WERI-Rb-1 (cell line): ENCODE measurements at places on chromosomes 5 and 9.

- DNase-seq, result peak; percentile 47
These were observed 513.4 kb downstream of the CSNK1G3 start for GRCh38 chr5:124025306-124025845.

DNA sequence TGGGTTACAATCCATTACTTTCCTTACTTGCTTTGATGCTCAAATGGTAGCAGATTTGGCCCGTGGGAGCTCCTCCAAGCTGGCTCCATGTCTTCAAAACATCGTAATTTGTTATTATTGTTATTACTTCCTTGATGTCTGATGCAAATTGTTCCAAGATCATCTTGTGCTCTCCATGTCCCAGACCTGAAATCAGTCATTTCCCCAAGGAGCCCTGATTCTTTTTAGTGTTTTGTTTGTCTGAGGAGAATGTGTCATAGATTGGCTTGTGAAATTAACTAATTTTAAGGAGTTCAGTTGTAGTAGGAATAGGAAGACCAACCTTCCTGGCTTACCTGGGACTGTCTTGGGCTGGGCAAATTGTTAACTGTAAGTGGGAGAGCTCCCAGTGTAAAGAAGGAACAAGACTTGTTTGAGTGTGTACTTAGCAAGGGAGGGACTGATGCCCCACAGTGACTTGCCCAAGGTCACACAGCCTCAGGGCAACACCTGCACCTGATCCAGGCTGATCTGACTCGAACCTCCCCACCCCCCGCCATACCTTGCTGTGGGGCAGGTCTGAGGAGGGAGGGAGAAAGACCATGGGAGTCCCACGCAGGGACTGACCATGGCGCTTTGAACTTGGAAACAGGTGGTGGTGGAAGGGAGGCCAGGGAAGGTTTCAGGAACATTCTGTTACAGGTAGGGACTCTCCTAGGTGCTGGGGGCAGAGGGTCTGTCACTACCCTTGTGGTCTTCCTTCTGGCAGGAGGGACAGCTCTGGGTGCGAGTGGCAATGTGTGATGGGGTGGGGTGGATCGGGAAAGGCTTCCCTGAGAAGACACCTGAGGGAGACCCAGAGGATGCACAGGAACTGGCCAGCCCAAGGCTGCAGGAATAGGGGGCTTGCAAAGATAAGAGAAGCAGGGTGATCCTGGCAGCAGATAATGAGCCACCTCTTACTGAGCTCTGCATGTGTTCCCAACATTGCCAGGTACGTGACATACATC, 2.7 kb upstream of the BICD2 start:
- no peak for DNase-seq

GRCh38 chr5:87074934-87075541, 192.6 kb upstream of the RASA1 start:
- DNase-seq, result no peak

DNA sequence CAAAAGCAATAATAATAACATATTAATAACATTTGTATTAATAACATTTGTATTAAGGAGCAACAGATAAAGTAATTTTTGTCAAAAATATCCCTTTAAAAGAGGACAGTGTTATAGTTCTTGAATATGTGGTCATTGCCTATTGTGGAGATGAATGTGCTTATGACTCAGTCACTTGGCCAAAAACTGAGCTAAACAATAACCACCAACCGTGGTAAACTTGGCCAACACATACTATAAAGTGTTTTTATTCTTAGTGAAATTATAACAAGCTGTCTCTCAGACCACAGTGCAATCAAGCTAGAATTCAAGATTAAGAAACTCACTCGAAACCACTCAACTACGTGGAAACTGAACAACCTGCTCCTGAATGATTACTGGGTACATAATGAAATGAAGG, 159.2 kb upstream of the PLPPR1 start:
- DNase-seq, result no peak
